ENCODE measurements at places on chromosomes 6 and 20. TPM values are rescaled to one million over a fixed set of nuclear protein-coding genes. Genes with fewer than 3 reads are reported as not detected.

The COL20A1 gene
- not detected for total RNA-seq

- no peak for DNase-seq
Observed at GRCh38 chr6:1315560-1316386, 3.9 kb downstream of the FOXQ1 start.

DNA sequence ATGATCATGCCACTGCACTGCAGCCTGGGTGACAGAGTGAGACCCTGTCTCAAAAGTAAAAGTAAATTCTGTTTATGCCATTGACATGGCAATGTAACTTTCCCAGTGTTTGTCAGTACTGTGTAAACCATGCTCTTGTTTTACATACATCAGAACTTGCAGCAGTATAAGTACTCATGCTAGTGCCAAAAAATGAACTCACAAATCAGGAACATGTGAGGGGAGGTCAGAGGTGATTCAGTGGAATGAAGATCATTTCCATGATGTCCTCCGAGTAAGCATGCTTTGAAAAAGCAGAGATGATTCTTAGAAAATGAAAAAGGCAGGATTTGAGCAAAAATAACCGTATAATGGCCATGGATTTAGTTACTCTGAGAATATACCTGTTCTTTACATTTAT is 81.9 kb downstream of the ANKS1A start:
- DNase-seq = no peak

- DNase-seq = no peak
Observed at GRCh38 chr6:7701212-7701834, 24.6 kb upstream of the BMP6 start.

GRCh38 chr6:147060636-147061035 is 143.6 kb upstream of the STXBP5 start:
- no peak for DNase-seq
